ENCODE measurements at places on chromosomes 1 and 21. TPM values are rescaled to one million over a fixed set of nuclear protein-coding genes. Genes with fewer than 3 reads are reported as not detected.

The VAV3 gene
- total RNA-seq, result 11.3 TPM

The LEMD1 gene
- total RNA-seq, result not detected

The TMEM82 gene
- not detected for total RNA-seq

The FLG2 gene
- not detected for total RNA-seq

The SMIM11 gene
- total RNA-seq, result 19.7 TPM

The ALG14 gene
- total RNA-seq, result 4.6 TPM

The MAGI3 gene
- total RNA-seq, result 69.9 TPM

The UQCRHL gene
- 1.1 TPM for total RNA-seq

The GNG4 gene
- total RNA-seq, result not detected

The LCE1C gene
- total RNA-seq, result not detected

- no peak for DNase-seq
- peak overlapping the region; percentile 50 for H3K27ac ChIP-seq
- no peaks in the 10 kb centered on the region for H3K36me3 ChIP-seq
These were observed 7.2 kb downstream of the CNST start for GRCh38 chr1:246573491-246573890.

- no peaks in the 10 kb centered on the region for H3K36me3 ChIP-seq
- no peak overlapping the region for H3K4me3 ChIP-seq
- H3K27me3 ChIP-seq, result no peaks in the 10 kb centered on the region
- no peak for DNase-seq
- H3K27ac ChIP-seq, result no peak overlapping the region
These were observed 134.1 kb downstream of the SYT14 start for GRCh38 chr1:210072129-210072528.

GRCh38 chr1:60895252-60895651, 187.1 kb upstream of the NFIA start:
- no peak for DNase-seq
- H3K27me3 ChIP-seq, result no peaks in the 10 kb centered on the region
- no peak overlapping the region for H3K4me3 ChIP-seq
- H3K27ac ChIP-seq, result no peak overlapping the region
- H3K36me3 ChIP-seq, result no peaks in the 10 kb centered on the region

DNA sequence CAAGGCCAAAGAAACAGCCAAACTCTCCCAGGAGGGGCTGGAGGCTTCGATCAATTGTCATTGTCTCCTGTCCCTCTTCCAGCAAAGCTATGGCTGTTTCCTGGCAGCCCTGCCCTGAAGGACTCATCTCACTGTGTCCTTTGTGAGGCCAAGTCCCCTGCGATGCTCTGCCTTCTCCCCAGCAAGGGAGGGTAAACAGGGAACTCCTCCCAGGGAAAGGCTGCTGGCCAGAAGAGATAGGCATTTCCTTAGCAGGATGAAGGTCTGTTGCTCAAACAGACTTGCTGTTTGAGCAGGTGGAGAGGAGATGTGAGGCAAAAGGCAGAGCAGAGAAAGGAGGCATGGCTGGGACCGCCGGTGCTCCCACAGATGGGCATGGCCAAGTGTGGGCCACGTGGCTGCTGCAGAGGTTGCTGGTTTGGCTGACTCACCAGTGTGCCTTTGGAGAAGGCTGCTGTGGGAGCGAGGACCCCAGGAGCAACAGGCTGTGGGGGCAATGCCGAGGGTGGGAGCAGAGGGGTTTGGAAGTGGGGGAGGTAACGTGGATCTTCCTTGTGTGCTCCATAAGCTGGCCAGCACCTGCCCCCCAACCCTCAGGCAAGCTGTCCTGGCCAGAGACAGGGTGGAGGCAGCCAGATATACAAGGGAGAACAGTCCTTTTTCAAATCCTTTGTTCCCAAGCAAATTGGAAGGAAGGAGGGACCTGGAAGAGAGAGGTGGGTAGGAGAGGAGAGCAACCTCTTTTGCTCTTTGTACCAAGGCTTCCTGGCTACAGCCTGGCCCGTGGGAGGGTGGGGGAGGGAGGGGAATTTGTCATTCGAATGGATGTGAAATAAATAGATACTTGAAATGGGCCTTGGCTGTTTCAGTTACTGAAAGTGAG, 449.8 kb downstream of the SIPA1L2 start:
- H3K4me1 ChIP-seq, result no peaks in the 10 kb centered on the region
- DNase-seq, result no peak
- H3K27me3 ChIP-seq, result no peaks in the 10 kb centered on the region

DNA sequence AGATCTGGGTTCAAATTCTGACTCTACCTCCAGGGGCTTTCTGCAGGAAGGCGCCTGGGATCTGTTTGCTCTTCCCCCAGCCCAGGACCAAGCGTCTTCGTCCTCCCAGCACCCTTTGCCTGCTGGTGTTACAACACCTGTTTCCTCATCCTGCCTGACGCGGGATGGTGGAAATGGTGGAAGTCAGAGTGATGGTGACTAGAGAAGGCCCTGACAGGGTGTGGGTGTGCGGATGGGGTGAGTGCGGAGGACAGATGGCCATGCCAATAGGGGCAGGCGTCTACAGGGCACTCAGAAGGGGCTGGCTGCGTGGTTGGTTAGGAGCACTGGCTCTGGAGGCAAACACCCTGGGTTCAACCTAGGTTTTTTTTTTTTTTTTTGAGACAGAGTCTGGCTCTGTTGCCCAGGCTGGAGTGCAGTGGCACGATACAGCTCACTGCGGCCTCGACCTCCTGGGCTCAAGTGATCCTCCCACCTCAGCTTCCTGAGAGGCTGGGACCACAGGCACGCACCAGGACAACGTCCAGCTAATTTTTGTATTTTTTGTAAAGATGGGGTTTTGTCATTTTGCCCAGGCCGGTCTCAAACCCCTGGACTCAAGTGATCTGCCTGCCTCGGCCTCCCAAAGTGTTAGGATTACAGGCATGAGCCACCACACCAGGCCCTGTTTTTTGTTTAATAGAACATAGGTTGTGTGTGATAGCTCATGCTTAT, 1.5 kb downstream of the THEMIS2 start:
- H3K27me3 ChIP-seq, result no peaks in the 10 kb centered on the region
- peak; percentile 81 for DNase-seq
- peak overlapping the region; percentile 72 for H3K4me3 ChIP-seq
- peaks cover 43% of the 10 kb centered on the region for H3K4me1 ChIP-seq

DNA sequence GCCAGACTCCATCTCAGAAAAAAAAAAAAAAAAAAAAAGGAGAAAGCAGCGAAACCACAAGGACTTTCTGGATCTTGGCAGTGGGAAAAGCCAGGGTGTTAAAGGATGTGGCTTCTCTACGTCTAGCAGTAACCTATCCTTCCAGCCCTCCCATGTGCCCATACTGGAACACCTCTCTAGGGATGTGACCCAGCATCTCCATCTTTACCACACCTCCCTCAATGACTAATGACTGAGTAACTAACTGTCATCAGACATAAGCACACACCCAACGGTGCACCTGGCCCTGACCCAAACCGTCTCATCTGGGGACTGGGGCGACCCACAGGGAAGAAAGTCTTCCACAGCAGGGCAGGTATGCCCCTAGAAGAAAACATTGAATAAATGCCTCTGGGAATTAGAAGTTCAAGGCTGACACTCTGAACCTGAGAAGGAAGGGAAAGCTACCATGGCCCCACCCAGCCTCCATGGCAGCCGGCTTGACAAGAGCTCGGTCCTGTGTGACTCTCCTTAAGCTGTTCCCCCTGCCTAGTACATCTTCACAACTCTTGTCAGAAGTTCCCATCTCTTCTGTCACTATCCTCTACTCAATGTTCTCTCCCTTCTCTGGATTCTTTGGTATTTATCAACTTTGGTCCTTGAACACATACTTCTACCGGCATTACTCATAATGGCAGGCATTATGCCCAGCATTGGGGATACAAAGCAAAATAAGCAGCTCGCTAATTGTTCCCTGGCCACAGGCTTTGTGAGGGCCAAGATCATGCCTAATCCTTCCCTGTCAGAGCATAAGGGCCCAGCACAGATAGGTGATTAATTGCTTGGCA, 14.8 kb upstream of the PAQR6 start:
- H3K27ac ChIP-seq, result no peak overlapping the region
- H3K4me3 ChIP-seq, result no peak overlapping the region
- peaks cover 98% of the 10 kb centered on the region for H3K36me3 ChIP-seq
- H3K4me1 ChIP-seq, result no peaks in the 10 kb centered on the region

GRCh38 chr1:56977910-56978309, 12.1 kb upstream of the C8B start:
- H3K4me1 ChIP-seq, result no peaks in the 10 kb centered on the region
- no peak for DNase-seq
- H3K27me3 ChIP-seq, result peaks cover 5% of the 10 kb centered on the region
- no peak overlapping the region for H3K27ac ChIP-seq
- no peaks in the 10 kb centered on the region for H3K36me3 ChIP-seq

DNA sequence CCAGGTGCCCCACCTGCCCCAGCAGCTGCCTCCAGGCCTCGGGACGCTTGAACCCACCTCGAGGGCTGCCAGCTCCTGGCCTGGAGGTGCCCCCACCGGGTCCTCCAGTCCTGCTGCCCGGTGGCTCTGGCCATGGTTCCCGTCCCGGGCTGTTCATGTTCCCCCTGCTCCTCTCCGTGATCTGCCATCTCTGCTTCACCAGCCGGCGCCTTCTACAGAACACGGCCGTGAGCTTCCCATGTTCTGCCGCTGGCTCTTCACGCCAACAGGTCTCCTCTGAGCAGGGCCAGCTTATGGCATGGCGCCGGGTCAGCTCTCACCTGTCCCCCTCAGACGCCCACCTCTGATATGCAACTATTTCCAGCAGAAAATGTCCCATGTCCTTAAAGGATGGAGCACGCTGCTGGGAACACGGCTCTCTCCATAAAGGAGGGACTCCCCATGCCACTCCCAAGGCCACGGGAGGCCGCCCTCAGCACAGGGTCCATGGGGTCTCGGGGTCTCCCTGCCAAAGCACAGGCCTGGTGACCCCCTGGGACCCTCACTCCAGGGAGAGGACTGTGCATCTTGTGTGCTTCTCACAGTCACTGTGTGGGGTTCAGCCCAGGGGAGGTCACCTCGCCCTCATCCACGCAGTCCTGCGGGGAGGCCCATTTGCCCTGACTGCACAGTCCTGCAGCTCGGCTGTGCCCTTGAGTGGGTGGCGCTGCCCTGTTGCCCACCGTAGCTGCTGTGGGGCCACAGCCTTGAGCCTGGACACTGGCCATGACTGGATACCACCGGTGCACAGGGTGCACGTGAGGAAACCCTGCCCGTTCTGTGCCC, 36.7 kb downstream of the COL18A1 start:
- H3K27ac ChIP-seq, result no peak overlapping the region
- no peaks in the 10 kb centered on the region for H3K27me3 ChIP-seq
- H3K4me3 ChIP-seq, result no peak overlapping the region
- H3K4me1 ChIP-seq, result peaks cover 13% of the 10 kb centered on the region
- no peak for DNase-seq

- no peak overlapping the region for H3K4me3 ChIP-seq
- no peak overlapping the region for H3K27ac ChIP-seq
- peaks cover 5% of the 10 kb centered on the region for H3K27me3 ChIP-seq
- no peaks in the 10 kb centered on the region for H3K36me3 ChIP-seq
- no peaks in the 10 kb centered on the region for H3K4me1 ChIP-seq
These were observed 95.6 kb upstream of the KCNK1 start for GRCh38 chr1:233518344-233518743.

- peak overlapping the region; percentile 46 for H3K4me3 ChIP-seq
- peaks cover 14% of the 10 kb centered on the region for H3K27me3 ChIP-seq
- no peaks in the 10 kb centered on the region for H3K4me1 ChIP-seq
- H3K27ac ChIP-seq, result no peak overlapping the region
These were observed 237.9 kb upstream of the PBX1 start for GRCh38 chr1:164320790-164321731.

GRCh38 chr1:227905573-227906487, 41.9 kb downstream of the WNT9A start:
- no peak for DNase-seq
- H3K4me3 ChIP-seq, result no peak overlapping the region
- H3K4me1 ChIP-seq, result no peaks in the 10 kb centered on the region

Data from lower lobe of right lung (tissue), 2 donors.